ENCODE measurements at places on chromosomes 12 and 14. TPM values are rescaled to one million over a fixed set of nuclear protein-coding genes. Genes with fewer than 3 reads are reported as not detected.

Gene PIANP
- total RNA-seq = 0.32 TPM

Gene GLS2
- 2.9 TPM for total RNA-seq

Gene GRIP1
- total RNA-seq = 25.0 TPM

Gene NGB
- not detected for total RNA-seq

Gene IKBIP
- total RNA-seq = 31.1 TPM

Gene LBHD2
- total RNA-seq = not detected

Gene ORAI1
- total RNA-seq = 10.6 TPM

Gene PLCZ1
- total RNA-seq = not detected

Gene TBX5
- total RNA-seq = not detected

Gene OTUB2
- total RNA-seq = 9.6 TPM

Gene ACAD10
- total RNA-seq = 13.8 TPM

Gene SERPINA4
- not detected for total RNA-seq

Gene TMEM119
- 0.97 TPM for total RNA-seq

Measured in neural progenitor cell (in vitro differentiated cells).